ENCODE measurements at places on chromosomes 5 and 9.

GRCh38 chr5:57097526-57097925 is 76.3 kb upstream of the GPBP1 start:
- DNase-seq, result no peak

- DNase-seq, result no peak
These were observed 58.2 kb downstream of the RGS3 start for GRCh38 chr9:113521693-113522255.

GRCh38 chr9:98763986-98764745 is 32.2 kb downstream of the ANKS6 start:
- no peak for DNase-seq

- no peak for DNase-seq
These were observed 68.4 kb upstream of the GARNL3 start for GRCh38 chr9:127195976-127196825.

- DNase-seq, result no peak
These were observed 42.6 kb downstream of the LPAR1 start for GRCh38 chr9:110995420-110996340.

- DNase-seq, result no peak
These were observed 24.7 kb downstream of the DAP start for GRCh38 chr5:10736354-10736753.

- DNase-seq, result no peak
These were observed 438.1 kb downstream of the ACTL7B start for GRCh38 chr9:108417726-108418125.

GRCh38 chr9:83754383-83754977 is 46.7 kb upstream of the UBQLN1 start:
- peak; percentile 33 for DNase-seq

DNA sequence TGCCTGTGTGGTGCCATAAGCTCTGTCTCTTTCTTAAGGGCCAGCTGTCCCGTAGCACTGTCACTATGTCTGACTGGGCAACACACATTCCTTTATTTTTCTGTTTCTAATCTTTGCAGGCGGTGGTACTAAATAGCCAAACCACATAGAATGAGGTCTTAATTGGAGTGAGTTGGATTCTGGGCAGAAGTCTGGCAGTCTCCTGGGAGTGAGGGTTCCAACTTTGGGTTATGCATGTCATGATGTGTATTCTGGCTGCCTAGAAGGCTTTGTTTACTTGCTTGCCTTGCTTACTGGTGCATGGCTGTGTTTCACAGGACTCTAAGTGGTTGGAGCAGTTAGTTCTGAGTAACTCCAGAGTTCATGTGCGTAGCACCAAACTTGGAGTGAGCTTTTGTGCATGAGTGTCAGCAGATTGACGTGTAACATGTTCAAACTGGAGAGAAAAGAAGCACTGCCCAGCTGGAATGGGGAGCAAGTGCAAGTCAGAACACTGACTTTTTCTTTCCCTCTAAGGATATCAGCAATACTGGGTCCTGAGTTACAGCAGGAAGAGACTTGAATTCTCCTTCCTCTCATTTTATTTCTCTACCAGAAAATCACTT is 185.8 kb downstream of the PCSK1 start:
- DNase-seq, result no peak

DNA sequence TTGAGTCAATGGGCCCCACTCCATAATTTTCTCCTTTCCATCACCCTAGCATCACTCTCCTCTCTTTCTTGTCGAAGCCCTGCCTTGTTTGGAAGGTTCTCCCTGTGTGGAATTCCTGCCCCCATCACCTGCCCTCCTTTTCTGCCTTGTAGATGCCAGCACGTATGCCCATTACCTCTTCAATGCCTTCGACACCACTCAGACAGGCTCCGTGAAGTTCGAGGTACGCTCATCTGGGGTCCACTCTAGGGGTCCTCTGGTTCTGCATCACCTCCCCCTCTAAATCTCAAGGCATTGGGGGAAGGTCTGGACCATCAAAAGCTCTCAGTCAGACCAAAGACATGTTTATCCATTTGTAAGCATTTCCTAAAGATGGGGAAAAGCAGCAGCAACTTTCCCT is 61.8 kb upstream of the GABRP start:
- DNase-seq, result no peak

GRCh38 chr9:129071526-129072126 is 9.3 kb upstream of the DOLPP1 start:
- DNase-seq, result no peak

- peak; percentile 41 for DNase-seq
These were observed 29.1 kb upstream of the ZFAND5 start for GRCh38 chr9:72394066-72394465.

DNA sequence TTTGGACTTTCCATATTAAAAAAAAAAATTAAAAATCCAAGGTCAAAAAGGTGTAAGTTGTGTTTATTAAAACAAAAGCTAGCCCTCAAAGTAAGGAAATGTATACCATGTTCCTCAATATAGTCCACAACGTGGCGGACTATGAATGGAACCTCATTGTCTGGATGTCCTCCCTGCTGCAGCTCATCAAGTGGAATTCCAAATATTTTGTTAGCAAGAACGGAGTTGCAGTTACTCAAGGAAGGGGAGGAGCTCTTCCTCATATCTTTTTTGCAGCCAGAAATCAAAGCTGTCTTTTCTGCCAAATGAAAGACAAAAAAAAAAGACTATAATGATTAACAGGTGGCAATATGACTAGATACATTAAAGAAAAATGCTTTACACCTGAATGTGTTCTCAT is 14.0 kb downstream of the FAM13B start:
- DNase-seq, result no peak

- DNase-seq, result no peak
These were observed 61.1 kb upstream of the PALM2AKAP2 start for GRCh38 chr9:109718861-109719260.

GRCh38 chr5:103249068-103249467 is 9.5 kb upstream of the MACIR start:
- no peak for DNase-seq

GRCh38 chr5:39151745-39152144 is 67.6 kb downstream of the FYB1 start:
- DNase-seq, result no peak

DNA sequence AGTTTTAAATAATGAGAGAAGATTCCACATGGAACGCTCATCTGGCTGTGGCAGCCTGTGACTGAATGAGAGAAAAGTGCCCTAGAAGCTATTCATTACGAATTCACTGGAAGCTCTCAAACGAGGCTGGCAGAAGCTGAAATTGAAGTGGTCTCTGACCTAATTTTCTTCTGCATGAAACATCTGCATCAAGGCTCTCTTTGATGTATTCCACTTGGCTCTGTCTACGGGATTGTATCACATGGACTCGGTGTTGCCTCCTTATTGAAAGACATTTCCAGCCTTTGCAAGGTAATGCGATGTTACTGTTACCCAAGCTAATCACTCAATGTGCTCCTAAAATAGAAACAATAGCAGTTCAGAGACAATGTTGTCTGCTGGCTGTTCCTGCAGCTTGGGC is 246.9 kb upstream of the ZNF462 start:
- no peak for DNase-seq

- no peak for DNase-seq
These were observed 881.4 kb downstream of the DNAH5 start for GRCh38 chr5:13063088-13063487.

- no peak for DNase-seq
These were observed 36.7 kb downstream of the CDK7 start for GRCh38 chr5:69271376-69271775.

- DNase-seq, result no peak
These were observed 84.4 kb downstream of the CDH18 start for GRCh38 chr5:19903611-19904010.

DNA sequence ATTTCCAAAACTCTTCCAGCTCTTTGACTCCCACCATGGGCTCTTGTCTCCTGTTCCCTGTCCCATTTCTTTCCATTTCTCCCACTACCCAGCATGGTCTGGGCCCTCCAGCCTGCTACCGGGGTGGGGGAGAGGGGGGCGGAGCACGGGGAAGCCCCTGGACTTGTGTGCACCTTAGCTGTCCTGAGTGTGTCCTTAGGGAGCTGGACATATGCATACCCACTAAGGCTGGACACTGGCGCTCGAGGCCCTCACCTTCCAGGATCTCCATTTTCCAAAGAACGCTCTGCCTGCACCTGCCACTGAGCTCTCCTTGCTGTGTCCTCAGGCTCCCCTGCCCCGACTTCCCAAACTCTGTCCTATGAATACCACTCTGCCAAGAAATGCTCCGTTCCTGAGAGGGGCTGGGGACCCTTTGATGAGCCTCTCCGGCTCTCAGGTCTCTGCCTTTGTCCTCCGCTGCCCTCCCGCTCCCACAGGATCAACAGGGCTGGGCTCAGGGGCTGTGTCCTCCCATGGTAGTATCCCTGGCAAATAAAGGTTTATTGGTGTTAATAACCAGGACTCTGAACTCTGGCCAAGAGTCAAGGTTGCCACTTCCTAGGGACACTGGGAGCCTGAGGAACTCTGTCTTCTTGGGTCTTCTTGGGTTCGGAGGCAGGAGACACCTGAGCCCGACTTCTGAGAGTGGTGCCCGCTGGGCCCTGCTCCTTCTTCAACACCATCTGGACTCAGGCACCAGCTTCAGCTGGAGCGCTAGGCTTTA is 831 bp upstream of the SHROOM1 start:
- DNase-seq, result no peak

GRCh38 chr9:71001780-71002386 is 119.5 kb downstream of the TRPM3 start:
- DNase-seq, result peak; percentile 0

GRCh38 chr9:25427898-25428297 is 250.3 kb downstream of the TUSC1 start:
- DNase-seq, result no peak

DNA sequence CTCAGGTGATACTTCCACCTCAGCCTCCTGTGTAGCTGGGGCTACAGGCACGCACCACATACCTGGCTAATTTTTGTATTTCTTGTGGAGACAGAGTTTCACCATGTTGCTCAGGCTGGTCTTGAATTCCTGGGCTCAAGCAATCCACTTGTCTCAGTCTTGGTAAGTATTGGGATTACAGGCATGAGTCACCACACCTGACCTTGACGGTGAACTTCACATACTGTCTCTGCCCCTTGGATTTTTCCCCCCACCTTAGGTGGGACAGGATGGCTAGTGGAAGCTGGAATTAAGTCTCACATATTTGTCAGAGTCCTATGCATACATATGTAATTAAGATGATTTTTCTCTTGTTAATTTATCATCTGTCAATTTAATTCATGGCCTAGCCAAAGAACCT is 20.9 kb upstream of the RFK start:
- DNase-seq, result no peak

GRCh38 chr5:90477621-90478215 is 3.1 kb downstream of the POLR3G start:
- DNase-seq, result no peak

- no peak for DNase-seq
These were observed 835.9 kb upstream of the ZNF608 start for GRCh38 chr5:125582352-125582751.

- no peak for DNase-seq
These were observed 11.0 kb downstream of the BSPRY start for GRCh38 chr9:113360242-113360842.

GRCh38 chr9:117103438-117104110 is 311.3 kb downstream of the ASTN2 start:
- no peak for DNase-seq

DNA sequence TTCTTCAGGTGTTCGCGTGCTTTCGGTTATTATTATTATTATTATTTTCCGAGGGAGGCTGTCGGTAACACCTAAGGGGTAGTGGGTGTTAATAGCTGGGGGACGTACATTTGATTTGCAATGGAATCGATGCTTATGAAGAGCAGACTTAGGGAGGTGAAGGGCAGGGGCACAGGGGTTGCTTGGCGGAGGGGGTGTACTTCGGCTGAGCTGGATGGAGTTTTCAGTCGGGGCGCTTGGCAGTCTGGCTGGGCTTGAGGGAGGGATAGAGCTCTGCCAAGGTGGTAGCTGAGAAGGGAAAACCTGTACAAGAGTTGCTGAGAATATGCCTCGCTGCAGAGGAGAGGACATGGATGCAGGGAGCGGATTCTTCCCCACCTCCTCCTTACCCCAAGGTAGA is 617 bp upstream of the PTPRD start:
- DNase-seq, result no peak

Data from NB4 (cell line).